ENCODE measurements at places on chromosomes 1 and 21.

DNA sequence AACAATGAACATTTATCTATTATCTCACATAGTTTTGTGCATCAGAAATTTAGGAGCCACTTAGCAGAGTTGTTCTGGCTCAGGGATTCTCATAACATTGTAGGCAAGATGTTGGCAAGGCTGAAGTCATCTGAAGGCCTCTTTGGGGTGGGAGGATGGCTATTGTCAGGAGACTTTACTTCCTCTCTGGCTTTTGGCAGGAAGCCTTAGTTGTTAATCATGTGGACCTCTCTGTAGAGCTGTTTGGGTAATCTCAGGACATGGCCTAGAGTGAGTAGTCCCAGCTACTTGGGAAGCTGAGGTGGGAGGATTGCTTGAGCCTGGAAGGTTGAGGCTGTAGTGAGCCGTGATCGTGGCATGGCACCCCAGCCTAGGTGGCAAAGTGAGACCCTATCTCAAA lies 40.2 kb downstream of the RASAL2 start:
- DNase-seq, result peak; percentile 62

DNA sequence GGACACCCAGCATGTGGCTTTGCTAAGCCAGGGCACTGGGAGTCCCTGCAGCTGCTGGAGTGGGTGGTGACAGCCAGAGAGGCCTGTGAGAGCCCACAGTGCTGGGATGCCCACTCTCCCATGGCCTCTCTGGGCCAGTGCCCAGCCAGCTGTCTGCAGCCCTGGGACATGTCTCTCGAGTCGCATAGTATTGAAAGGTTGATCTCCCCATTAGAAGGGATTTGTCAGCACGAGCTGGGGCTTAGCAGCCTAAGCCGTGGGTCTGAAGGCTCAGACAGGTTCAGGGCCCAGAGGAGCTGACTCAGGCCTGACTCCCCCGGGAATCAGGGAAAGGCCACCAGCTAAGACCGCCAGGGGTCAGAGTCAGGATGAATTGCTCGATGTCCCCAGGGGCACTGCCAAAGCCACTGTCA lies 53.5 kb downstream of the FOXD2 start:
- no peak for DNase-seq

- no peak for DNase-seq
These were observed 338.1 kb downstream of the TGFB2 start for GRCh38 chr1:218683242-218683641.

DNA sequence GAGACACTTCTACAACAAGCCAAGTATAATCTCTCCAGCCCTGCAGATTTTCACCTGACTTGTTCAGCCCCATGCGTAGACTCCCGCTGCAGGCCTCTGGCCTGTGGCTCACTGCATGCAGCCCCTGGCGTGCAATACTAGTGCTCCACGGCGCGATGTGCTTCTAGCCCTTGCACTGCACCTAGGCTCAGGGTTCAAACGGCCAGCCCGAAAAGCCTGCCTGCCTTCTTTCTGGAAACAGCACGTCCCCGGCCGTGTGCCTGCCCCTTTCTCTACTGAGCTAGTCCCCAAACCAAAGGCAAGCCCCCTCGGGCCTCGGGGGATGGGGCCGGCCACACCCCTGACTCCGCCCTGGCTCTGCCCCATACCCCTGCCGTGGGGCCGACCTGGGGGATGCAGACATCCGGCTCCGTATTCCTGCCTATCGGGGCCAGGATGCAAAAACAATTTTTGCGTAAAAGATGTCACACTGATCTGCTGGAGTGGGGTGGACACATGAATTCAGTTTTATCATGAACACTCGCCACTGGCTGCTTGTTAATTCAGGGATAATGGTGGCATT lies 26.3 kb upstream of the TRAPPC10 start:
- DNase-seq, result no peak

- DNase-seq, result no peak
These were observed 84.7 kb downstream of the LRRC53 start for GRCh38 chr1:74427681-74428080.

GRCh38 chr1:156963621-156964020 lies 43.2 kb downstream of the LRRC71 start:
- DNase-seq, result no peak

GRCh38 chr1:231981675-231982074 lies 355.1 kb downstream of the DISC1 start:
- DNase-seq, result no peak
